Ureter (tissue), 1 donor: ENCODE measurements at places on chromosomes 1 and 21. TPM values are rescaled to one million over a fixed set of nuclear protein-coding genes. Genes with fewer than 3 reads are reported as not detected.
A peak's percentile ranks its signal among the peaks of the same experiment; 100 is the strongest.

CR1L gene
- total RNA-seq: not detected

- no peak for DNase-seq
These were observed 39.9 kb upstream of the IFNAR2 start for GRCh38 chr21:33189824-33190223.

OR2L2 gene
- 0.29 TPM for total RNA-seq

DNA sequence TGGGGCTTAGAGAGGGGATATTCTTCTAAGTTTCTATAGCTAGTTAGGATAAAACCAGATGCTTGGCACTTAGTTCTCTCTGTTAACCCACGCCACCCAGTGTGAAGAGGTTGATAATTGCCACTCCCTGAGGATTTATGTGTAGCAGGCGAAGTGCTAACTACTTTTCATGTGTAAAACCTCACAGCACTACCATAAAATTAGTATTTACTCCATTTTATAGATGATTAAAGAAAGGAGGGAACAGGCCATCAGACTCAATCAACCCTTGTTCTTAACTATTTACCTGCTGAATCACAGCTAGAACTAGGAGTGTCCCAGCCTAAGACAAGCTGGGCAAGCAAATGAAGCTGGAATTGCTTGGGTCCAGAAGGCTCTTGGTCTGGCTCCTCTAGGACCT lies 8.9 kb downstream of the LIN28A start:
- DNase-seq: no peak

GRCh38 chr1:48743480-48743879 lies 33.2 kb downstream of the BEND5 start:
- no peak for DNase-seq

CCDC185 gene
- not detected for total RNA-seq

DNA sequence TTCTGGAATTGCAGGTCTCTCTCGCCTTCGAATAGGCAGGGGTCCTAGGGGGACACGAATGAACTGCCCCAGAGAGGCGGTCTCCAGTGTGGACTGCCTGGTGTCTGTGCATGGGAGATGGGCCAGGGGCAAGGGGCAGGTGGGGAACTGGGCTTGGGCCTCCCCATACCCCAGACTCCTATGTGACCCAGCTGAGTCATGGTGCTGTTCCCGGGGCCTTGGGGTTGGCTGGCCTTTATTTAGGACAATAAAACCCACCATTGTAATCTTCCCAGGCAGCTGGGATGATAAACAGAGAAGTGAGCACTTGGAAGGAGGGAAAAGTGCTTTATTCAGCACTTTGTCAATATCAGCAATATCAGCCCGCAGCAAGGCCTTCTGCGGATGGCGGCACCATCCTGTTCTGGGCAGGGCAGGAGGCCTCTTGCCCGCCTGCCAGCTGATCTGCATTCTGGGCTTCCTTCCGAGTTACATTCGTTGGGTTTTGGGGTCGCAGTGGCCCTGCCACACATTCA lies 209.0 kb upstream of the TMEM51 start:
- DNase-seq: no peak

ICOSLG gene
- 3.0 TPM for total RNA-seq

DNA sequence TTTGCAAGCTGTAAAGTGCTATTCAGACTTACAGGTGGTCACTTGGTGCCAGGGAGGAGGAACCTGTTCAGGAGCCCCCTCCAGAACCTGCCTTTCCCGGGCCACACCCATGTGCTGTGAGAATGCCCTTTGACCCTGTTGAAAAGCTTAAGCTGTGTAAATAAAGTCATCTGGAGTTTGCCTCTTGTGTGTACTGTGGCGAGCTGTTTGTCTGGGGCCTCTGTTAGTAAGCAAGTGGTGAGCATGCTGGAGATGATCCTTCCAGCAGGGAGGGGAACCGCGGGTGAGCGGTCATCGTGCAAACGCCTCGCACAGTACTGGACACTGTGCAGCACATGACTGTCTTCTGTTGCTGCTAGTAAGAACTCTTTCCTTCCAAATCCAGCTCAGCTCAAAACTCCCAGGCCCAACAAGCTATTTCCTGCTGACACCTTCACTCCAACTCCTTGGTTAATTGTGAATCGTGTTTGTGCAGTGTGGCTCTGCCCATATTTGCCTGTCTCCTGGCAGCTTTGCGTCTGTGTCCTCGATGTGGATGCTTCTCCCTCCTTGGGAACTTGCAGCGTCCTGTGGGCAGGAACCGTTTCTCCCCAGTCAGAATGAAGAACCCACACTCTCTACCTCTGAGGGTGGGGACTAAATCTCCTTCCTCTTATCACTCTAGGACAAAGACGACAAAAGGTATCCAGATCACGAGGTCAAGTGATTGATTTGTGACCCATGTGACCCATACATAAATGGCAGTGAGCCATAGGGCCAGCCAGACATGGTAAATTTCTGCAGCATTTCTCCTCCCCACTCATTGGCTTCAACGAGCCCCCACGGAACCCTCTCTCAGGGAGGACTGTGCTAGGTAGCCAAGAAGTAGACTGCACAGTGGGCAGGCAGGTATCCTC lies 13.9 kb upstream of the BTG2 start:
- no peak for DNase-seq

- DNase-seq: no peak
These were observed 76.0 kb upstream of the EDN2 start for GRCh38 chr1:41560496-41560895.

DNA sequence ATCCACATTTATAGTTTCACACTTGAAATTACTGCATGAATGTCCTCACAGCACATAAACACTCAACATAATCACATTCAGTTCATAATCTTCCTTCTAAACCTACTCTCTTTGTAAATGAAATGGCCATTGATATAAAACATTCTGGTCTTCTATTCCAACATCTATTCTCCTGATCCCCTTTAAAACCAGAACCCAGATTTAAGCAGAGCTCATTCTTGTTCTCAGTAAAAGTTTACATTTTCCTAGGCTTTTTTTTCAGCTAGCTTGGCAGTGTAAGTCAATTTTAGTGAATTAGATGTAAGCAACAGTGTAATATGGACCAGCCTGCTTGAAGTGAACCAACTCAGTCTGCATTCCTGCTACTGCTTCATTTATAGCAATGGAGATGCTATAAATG lies 460.7 kb upstream of the RGS18 start:
- no peak for DNase-seq

GRCh38 chr1:222382171-222382570 lies 165.7 kb downstream of the HHIPL2 start:
- DNase-seq: no peak

FAAH gene
- 62.9 TPM for total RNA-seq

DNA sequence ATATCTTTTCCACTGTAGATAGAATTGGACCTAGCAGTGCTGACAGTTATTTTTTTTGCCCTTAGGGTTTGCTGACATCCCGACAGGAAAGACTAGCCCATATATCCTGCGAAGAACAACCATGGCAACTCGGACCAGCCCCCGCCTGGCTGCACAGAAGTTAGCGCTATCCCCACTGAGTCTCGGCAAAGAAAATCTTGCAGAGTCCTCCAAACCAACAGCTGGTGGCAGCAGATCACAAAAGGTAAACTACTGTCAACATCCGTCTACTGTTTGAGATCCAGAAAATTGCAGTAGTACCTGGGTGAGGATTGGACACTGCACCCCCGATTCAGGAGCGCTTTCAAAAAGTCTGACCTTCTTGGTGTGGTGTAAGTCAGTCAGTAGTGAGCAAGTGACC lies 55.8 kb downstream of the CENPF start:
- peak; percentile 41 for DNase-seq

- DNase-seq: no peak
These were observed 43.8 kb upstream of the MACF1 start for GRCh38 chr1:39160703-39161102.

DNA sequence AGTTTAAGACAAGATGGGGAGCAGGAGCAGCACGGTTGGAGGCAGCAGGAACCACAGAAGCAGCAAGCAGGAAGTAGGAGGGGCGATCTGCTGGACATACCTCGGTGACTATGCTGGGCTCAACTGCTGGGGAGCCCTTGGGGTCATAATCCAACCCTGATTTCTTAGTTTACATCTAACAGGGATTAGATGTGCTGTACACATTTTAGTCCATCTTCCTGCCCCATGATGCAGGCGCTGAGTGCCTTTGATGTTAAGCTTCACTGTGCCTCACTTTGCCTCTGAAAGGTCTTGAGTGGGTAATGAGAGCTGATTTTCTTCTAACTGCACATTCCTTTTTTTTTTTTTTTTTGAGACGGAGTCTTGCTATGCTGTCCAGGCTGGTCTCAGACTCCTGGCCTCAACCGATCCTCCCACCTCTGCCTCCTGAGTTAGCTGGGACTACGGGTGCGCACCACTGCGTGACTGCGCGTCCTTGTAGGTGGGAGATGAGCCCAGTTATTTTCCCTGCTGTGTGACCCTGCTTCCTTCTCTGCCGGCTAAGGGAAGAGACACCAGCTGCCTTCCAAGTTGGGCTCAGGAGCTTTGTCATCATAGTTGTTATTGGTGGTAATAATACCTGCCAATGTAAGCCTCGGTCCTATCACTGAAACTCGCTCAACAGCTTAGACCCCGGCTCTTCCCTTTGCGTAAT lies 1.1 kb upstream of the RCAN3 start:
- no peak for DNase-seq

- DNase-seq: peak; percentile 65
These were observed at the start of gene PADI2 for GRCh38 chr1:17119076-17119772. TSS of gene PADI2 (minus strand) at chr1:17119451. CDS start at chr1:17119371, 80 bp downstream.

IGSF3 gene
- total RNA-seq: 31.1 TPM

DNA sequence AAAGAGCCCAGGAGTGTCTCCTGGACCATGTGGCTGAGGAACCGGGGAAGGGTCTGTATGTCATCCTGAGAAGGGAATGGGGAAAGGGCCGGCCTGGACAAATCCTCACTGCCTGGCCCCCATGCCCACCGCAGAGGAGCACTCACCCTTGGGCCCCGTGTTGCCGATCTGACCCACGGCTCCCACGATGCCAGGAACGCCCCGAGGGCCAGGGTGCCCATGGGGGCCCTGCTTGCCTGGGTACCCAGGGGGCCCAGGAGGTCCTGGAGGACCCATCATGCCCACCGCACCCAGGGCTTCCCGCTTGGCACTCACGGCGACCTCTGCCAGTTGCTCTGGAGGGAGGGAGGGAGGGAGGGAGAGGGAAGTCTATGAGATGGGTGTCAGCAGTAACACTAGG lies 14.6 kb downstream of the COL9A2 start:
- DNase-seq: peak; percentile 31

DNA sequence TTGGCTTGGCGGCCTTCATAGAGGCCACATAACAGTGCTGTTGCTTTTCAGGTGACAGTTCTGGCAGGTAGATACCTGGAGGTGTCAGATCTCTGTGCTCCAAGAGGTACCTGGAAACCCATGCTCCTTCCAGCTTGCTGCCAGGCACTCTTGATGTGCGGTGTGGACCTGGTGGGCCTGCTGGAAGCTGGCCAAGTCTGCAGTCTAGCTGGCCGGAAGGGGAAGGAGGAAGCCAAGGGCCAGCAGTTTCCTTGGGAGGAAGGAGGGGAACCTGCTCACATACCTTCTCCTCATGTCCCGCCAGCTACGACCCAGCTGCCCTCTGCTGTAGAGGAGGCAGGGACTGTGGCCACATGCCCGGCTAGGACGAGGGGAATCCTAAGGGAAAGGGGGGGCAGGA lies 166.4 kb upstream of the AJAP1 start:
- no peak for DNase-seq

DNA sequence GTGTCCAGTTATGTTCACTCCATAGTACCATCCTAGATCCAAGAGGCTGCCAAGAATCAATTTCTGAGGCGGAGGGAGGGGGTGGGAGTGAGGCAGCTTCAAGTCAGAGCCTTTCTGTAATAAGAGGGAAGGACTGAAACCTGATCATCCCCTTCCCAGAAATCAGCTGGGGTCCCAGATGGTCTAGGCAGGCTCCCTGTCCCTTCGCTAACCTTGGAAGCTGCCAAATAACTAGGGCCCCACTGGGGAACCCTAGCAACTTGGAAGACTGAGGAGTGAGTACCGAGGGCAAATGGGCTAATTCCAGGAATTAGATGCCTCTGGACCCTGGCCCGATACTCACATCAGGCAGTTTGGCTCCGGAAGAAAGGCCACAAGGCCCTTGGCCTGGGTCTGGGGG lies 113.3 kb downstream of the NAV1 start:
- no peak for DNase-seq

GBP3 gene
- total RNA-seq: 79.7 TPM

DNA sequence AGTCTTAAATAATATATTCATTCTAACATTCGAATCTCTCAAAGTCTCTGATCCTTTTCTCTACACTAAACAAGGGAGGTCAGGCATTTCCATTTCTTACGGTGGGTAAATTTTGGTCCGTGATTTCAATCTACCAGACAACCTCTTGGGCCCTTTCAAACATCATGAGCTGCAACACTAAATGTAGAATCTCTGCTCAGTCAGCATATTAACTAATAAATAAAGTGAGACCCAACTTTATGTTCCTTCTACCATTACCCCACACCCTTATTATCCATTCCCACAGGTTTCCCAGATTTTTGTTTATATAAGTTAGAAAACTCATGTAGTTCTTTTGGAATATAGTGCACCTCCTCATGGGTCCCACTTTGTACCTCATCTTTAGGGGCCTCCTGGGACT lies 24.9 kb downstream of the SLAMF7 start:
- DNase-seq: no peak

DNA sequence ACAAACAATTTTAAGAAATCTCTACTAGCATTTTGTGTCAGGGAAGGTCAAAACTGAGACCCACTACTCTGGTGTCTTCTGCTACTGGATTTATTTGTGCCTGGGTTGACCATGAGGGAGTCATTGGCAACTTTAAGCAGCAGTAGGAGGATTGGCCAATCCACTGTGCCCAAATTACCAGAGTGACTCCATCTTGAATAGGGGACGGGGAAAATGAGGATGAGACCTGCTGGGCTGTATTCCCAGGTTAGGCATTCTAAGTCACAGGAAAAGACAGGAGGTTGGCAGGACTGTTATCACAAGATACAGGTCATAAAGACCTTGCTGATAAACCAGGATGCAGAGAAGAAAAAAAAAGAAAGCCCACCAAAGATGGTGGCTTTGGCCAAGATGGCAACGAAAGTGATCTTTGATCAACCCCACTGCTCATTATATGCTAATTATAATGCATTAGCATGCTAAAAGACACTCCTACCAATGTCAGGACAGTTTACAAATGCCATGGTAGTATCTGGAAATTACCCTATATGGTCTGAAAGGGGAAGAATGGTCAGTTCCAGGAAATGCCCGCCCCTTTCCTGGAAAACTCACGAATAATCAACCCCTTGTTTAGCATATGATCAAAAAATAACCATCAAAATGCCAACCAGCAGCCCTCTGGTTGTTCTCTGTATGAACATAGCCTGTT lies 200.9 kb downstream of the LTN1 start:
- DNase-seq: no peak

DNA sequence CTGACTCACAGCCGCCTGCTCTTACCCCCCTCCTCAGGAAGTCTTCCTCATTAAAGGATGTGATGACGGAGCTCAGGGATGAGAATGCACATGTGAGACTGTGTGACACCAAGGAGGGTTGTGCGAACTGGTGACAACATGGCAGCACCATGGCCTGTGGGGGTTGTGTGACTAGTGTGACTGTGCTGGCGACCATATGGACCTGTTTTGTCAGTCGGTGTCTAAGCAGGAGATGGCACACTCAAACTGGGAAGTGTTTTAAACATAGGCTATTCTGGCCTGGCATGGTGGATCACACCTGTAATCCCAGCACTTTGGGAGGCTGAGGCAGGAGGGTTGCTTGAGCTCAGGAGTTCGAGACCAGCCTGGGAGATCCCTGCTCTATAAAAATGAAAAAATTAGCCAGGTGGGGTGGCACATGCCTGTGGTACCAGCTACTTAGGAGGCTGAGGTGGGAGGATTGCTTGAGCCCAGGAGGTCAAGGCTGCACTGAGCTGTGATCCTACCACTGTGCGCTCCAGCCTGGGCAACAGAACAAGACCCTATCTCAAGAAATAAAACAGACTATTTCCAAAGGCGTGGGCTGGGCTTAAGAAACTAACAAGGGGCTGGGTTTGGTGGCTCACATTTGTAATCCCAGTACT lies 7.4 kb downstream of the TRNP1 start:
- DNase-seq: no peak

TINAGL1 gene
- 218 TPM for total RNA-seq
